ENCODE measurements at places on chromosomes 3 and 15.

- no peak for DNase-seq
Observed at GRCh38 chr3:140086642-140087041, 151.7 kb downstream of the CLSTN2 start.

DNA sequence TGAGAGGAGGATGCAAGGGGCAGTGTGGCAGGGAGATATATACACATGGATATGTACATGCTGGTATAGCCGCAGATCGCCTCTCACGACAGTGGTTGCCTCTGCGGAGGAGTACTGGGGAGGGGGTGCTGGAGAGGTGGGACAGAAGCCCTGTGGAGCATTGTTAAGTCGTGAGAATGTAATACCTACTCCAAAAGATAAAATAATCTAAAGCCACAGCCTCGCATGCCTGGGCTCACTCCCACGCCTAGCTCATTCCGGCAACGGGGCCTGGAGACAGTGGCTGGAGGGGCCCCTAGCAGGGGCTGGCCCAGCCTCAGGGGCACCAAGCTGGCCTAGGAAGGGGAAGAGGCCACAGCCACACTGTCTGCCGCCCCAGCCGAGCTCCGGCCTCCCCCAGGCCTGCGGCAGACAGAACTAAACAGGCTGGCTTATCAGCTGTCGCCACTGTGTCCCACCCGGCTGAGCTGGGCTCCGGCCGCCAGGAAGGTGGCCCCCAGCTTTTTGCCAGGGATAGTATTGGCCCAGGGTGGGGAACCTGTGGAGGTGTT lies 65.1 kb upstream of the LCTL start:
- DNase-seq, result peak; percentile 70

DNA sequence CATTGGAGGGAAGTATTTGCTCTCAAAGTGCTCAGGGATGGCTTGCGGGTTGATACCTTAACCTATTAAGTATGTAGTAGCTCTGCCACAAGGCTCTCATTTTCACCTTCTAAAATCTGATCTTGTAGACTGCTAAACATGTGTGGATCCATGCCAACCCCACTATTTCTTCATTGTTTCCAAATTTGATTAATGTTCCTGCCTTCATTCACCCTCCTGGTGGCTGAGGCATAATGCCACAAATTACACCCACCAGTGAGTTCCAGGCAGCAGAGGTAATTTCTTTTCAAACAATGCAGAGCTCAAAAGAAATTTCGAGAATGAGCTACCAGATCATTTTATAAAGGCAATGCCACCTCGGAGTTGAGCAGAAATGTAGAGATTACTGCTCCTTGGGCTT lies 71.0 kb downstream of the EDEM1 start:
- no peak for DNase-seq

- no peak for DNase-seq
Observed at GRCh38 chr3:102332934-102333333, 101.9 kb upstream of the ZPLD1 start.

DNA sequence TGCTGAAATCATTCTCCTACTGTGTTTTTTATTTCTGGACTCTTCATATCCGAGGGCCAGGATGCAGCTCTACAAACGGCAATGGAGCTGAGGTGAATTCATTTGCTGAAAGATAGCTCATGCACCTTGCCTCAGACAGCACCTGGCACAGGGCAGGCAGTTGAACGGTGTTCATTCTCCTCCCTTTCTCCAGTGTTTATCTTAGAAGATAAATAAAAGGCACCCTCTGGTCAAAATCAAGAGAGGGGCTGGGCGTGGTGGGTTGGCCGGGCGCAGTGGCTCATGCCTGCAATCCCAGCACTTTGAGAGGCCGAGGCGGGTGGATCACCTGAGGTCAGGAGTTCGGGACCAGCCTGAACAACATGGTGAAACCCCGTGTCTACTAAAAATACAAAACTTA lies 79.3 kb upstream of the LMOD3 start:
- DNase-seq, result no peak

DNA sequence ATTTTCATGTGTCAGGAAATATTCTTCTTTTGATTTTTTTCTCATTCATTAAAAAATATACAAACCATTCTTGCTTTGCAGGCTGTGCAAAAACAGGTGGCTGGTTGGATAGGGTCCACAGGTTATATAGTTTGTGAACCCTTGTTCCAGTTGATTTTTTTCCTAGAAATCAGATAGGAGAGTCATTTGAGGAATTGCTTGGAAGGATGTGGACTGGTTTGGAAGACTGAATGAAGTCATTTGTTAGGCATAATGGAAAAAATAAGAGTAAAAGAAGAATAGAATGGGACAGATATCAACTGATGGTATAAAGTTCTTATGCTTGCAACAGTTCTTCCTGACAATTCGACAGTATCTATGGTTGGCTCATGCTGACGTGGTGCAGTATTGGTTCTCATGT lies 189.4 kb downstream of the PTPRG start:
- no peak for DNase-seq

DNA sequence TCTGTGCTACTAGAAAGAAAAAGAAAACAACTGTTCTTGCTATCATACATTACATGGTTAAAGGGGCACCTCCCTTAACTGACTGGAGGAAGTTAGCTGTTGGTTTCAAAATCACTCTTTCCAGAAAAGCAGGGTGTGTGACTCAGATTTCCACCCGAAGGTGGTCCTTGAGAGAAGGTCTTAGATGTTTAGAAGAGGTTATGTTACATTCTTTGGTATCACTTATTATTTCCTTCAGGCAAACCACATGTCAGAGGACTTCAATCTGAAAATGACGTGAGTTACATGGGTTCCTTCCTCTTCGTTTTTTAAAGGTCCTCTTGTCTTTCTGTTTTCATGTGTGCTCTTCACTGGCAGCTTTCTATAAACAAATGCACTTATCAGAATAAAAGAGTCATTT lies 307.9 kb upstream of the CBLB start:
- DNase-seq, result no peak

DNA sequence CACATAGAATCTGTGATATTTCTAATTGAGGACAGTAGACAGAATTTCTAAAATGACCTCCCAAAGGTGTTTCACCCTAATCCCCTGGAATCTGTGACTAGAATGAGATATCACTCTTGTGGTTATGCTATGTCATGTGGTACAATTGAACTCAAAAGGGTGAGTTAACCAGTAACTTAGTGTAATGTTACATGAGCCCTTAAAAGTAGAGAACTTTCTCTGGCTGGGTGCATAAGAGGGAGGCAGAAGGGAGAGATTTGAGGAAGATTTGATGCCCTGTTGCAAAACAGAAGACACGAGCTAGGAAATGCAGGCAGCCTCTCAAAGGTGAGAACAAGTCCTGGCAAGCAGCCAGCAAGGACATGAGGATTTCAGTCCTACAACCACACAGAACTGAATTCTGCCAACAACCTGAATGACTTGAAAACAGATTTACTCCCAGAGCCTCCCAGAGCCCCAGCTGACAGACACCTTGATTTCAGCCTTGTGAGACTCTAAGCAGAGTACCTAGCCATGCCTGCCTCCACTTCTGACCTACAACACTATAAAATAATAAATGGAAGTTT lies 160.3 kb downstream of the MTHFS start:
- DNase-seq, result no peak

DNA sequence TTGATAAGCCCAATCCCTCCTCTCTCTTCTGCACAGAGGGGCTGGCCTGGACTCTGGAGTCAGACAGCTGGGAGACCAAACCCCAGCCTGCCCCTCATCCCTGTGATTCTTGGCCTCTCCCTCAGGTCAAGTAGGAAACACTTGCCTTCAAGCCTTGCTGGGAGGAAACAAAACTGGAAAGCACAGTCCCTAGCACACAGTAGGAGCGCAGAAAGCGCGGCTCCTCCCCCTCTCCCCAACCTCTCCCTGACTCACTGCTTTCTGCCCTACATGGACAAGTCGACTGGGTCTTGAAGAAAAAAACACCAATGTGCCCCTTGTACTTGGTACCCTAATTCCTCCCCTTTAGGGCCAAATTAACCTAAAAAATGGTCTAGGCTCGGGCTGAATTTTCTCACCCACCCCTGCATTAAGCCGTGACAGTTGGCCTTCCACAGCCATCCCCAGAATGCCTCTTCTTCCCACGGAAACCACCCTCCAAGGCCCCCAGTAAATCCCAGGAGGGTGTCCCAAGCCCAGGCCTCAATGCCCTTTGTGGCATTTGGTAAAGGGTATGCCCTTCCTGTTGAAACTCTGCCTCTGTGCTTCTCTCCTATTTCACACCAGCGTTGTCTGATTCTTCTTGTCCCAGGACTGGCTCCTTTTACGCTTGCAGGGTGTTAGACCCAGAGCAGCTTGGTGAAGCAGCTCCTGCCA lies 11.3 kb upstream of the RAF1 start:
- DNase-seq, result no peak

DNA sequence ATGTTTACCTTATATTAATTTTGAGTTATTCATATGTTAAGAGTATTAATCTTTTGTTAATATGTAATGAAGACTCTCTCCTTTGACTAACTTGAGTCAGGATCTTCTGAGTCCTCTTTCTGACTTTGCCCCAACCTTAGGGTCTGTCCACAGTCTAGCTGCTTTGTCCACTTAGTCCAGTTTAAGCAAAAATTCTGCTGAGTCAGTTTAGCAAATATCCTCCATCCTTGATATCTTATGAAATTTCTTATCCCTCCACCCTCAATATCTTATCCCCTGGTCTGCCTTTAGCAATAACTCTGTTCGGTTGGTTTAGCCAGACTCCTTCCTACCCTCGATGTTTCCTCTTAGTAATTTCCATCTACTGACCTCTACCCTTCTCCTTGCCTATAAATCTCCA lies 91.7 kb downstream of the DIPK2A start:
- DNase-seq, result no peak

DNA sequence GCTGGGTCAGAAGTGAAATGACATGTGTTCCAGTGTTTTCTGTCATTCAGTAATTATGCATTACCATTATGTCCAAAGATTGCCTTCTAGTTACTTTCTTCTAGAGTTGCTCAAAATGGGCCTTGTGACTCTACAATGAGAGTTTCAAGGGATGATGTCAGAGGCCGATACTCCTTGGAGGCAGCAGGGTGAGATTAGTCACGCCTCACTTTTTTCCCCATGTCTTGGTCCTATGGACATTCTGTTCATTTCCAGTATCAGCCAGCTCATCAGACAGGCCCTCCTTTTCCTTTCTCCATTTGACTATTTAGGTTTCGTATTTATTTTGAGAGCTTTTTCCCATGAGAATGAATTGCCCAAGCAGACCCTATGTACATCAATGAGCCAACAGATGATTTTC lies 17.5 kb downstream of the VGLL3 start:
- DNase-seq, result no peak

DNA sequence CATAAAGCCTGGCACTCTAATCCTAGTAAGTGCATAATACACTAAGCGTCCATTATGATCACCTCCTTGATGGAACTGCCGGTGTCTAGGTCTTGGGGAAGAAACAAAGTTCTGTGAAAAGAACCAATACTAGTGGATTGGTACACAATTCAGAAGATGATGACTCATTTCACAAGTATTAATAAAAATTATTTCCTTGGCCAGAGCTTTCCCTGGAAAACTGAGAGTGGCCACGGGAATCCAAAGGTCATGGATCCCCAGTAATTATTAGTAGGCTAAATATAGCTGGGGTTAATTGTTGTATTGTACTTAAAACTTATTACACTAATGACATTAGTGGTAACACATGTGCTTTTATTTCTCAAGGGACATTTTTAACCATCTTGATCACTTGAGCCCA lies 808.0 kb upstream of the NR2F2 start:
- no peak for DNase-seq

DNA sequence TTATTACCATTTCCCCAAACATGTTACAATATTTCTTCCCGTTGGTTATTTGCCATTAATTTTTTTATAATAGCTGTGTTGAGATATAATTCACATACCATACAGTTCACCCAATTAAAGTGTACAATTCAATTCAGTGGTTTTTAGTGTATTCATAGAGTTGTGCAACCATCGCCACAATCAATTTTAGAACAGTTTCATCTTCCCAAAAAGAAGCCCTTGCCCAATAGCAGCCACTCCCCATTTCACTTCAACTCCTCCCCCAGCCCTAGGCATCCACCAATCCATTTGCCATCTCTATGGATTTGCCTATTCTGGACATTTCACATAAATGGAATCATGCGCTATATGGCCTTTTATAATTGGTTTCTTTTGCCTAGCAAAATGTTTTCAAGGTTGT lies 225.1 kb downstream of the EPHB1 start:
- no peak for DNase-seq

GRCh38 chr15:96121086-96121920 lies 209.2 kb upstream of the NR2F2 start:
- DNase-seq, result no peak

GRCh38 chr3:47283193-47283537 lies 421 bp downstream of the KLHL18 start:
- no peak for DNase-seq

- DNase-seq, result peak; percentile 95
Observed at GRCh38 chr15:75307778-75308390, 25.2 kb downstream of the GOLGA6D start.

DNA sequence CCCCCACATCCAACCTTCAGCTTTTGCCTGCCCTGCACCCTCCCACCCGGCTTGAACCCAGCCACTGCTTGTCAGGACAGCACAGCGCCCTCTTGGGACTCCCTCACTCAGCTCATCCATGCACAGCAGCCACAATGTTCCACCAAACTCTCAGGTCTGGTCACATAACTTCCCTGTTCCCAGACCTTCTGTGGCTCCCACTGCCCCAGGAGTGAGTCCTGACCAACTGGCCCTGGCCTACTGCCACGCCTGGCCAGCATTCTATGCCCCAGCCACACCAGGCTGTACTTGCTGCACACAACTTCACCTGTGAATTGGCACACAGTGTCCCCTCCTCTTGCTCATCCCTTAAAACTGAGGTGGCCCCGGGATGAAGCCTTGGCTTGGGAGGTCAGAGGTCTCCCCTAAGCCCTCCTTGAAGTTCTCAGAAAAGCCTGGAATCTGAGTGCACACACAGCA lies 21.0 kb downstream of the PLXNB1 start:
- peak; percentile 71 for DNase-seq

DNA sequence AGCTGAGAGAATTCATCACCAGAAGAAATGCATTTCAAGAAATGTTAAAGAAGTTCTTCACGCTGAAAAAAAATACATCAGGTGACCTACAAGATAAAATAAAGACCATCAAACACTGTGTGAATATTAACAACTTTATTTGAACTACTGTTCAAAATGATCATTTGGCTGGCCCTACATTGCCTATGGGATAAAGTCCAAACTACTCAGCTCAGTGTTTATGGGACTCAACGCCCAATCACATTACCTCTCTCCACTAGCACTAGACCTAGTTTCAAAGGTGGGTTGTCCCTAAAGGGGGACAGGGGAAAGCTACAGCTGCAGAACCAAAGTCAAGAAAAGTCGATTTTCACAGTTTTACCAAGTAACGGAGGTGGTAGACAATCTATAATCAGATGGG lies 62.0 kb downstream of the DLG1 start:
- no peak for DNase-seq

- DNase-seq, result no peak
Observed at GRCh38 chr3:149390294-149390693, 12.8 kb upstream of the TM4SF1 start.

- no peak for DNase-seq
Observed at GRCh38 chr3:124854009-124854408, 33.2 kb downstream of the ITGB5 start.

- no peak for DNase-seq
Observed at GRCh38 chr15:98744506-98744905, 96.2 kb downstream of the IGF1R start.

- peak; percentile 51 for DNase-seq
Observed at GRCh38 chr3:123818921-123819429, 65.2 kb downstream of the MYLK start.

GRCh38 chr3:125203731-125204130 lies 8.8 kb downstream of the SLC12A8 start:
- no peak for DNase-seq

Data from endodermal cell (in vitro differentiated cells).